H1 (cell line): ENCODE measurements at places on chromosomes 6 and 20. TPM values are rescaled to one million over a fixed set of nuclear protein-coding genes. Genes with fewer than 3 reads are reported as not detected.

The HEY2 gene
- total RNA-seq, result 16.2 and 17.7 TPM in 2 replicates

The PSORS1C1 gene
- total RNA-seq, result 0.36 and 0.52 TPM in 2 replicates

The BPIFB1 gene
- not detected in 2 replicates for total RNA-seq

The SPTLC3 gene
- total RNA-seq, result 0.42 and 0.82 TPM in 2 replicates

The SLC22A2 gene
- total RNA-seq, result 1.2 and 1.4 TPM in 2 replicates

The PAX1 gene
- not detected in 2 replicates for total RNA-seq

The PDYN gene
- 0.54 and 0.63 TPM in 2 replicates for total RNA-seq

The PHACTR1 gene
- total RNA-seq, result 17.1 and 17.3 TPM in 2 replicates

The NSFL1C gene
- 87.4 and 98.0 TPM in 2 replicates for total RNA-seq

The POPDC3 gene
- 2.4 and 3.7 TPM in 2 replicates for total RNA-seq

The C4B gene
- total RNA-seq, result 1.5 and 3.5 TPM in 2 replicates

DNA sequence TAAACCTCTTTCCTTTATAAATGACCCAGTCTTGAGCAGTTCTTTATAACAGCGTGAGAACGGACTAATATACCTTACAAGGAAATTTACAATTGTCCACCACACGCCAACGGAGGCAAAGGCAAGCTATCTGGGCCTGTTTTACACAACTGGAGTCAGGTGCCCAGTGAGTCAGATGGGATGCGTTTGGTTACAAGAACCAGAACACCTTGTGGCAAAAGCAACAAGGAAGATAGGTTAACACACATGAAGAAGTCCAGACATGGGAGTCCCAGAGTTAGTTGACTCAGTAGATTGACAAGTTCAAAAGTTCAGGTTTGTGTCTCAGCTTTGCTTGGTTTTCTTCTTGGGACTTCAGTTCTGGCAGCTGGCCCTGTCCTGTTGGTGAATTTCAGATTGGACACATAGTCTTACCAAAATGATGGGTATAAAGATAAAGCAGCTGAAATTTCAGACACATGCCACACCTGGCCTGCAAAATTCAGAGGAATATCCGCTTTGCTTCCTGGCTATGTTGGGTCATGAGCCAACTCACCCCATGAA, 97.9 kb downstream of the PXDC1 start:
- DNase-seq, result no peak

DNA sequence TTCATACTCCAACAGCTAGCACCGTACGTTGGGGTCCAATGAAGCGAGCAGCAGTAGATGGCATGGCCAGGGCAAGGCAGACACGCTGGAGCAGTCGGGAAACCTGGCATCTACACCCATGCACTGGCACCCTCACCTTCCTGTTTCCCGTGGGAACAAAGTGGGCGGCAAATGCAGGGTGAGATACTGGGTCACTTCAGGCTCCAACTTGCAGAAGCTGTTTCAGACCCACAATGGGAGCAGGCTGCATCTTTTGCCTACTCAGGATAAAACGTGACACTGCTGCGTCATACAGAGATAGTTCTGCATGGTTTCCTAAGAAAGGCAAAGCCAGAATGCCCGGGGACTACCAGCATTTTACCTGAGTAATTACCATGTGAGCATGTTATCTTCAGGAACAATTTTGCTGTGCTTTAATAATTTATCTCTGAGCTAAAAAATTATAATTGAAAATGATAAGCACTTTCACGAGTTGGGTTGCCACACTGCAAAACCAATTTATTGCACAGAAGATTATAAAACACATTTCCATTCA, 10.9 kb upstream of the CD93 start:
- DNase-seq, result no peak

DNA sequence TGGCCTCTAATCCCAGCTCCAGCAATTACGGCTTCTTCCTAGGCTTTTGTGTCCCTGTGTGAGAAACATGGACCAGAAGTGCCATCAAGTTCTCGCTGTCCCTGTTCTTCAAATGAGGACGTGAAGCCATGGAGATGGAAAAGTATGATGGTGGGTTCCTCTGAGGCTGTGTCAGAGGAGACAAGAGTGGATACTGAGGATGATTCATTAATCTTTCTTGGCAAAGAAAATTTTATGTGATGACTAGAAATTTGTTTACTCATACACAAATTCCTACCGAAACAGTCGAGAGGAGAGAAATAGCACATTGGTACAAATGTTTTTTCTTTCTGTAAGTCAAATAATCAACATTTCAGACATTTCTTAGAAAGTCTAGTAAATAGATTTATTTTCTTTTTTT, 35.0 kb upstream of the PNRC1 start:
- DNase-seq, result no peak

DNA sequence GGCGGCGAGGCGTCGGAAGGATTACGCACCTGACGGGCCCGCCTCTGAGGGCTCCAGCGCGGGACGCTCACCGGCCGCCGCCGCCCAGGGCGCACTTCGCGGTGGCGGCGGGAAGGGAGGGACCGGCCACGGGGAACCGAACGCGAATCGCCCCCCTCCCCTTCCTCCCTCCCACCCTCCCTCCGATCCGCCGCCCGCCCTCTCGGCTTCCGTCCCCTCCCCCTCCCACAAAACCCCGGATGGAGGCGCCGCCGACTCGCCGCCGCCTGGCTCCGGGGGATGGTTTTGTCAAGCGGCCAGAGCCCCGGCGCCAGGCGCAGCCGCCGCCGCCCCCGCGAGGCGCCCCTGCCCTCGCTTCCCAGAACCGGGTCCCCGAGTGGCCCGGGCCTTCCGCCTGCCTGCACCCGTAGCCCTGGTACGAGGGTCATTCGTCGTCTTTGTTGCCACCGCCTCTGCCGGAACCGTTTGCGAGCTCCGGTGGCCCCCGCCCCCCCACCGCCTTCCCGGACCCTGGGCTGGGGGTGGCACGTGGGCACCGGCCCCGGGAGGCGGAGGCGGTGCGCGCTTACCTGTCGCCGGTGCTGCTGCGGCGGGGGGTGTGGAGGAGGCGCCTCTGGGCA, 398 bp downstream of the ZBTB2 start:
- peak; percentile 81 for DNase-seq

- DNase-seq, result no peak
These were observed 735.7 kb upstream of the HS3ST5 start for GRCh38 chr6:115078555-115078954.

DNA sequence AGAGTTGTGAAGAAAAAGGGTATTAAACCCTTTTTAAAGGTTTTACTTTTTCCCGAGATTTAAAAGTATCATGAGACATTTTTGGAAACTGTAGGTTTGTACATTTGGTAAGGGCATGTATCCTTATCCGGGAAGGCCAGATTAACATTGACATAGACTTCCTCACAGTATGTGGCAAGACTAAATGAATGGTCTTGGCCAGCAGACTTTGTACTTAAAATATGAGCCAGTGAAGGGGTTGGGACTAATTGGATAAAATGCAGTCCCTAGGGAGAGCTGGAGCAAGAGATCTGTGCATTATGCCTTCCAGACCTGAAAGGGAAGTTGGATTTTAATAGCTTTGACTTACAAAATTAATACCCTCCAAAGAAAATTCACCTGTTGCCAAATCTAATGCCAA, 60.4 kb upstream of the CCN2 start:
- no peak for DNase-seq

GRCh38 chr6:53834132-53834531, 39.3 kb downstream of the LRRC1 start:
- DNase-seq, result no peak

GRCh38 chr6:33412140-33413009, 1.6 kb downstream of the PHF1 start:
- no peak for DNase-seq

DNA sequence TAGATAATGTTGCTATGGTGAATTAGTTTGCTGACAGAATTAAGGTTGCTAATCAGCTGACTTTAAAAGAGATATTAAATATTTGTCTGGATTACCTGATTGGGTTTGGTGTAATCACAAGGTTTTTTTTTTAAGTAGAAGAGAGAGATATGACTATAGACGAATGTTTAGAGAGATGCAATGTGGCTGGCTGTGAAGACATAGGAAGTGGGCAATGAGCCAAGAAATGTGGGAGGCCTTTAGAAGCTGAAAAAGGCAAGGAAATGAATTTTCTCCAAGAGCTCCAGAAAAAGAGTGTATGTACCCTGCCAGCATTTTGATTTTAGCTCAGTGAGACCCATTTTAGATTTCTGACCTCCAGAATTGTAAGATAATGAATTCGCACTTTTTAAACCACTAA, 598.3 kb downstream of the PKHD1 start:
- no peak for DNase-seq

DNA sequence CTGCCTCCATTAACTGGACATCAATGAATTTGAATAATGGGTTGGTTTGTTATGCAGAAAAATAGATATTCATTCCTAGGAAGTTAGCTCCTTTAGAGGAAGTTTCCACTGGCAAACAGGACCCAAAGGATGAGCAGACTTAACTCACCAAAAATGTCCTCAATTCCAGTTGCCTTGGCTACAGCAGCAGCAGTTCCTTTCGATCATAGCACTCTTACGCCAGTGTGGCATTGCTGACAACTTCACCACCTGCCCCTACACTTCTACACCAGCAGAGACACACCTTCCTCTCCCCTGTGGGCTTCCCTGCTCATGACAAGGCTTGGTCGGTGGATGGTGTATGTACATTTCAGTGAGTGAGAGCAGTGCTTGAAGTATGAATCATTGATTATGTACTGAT, 532.8 kb downstream of the QKI start:
- DNase-seq, result no peak

DNA sequence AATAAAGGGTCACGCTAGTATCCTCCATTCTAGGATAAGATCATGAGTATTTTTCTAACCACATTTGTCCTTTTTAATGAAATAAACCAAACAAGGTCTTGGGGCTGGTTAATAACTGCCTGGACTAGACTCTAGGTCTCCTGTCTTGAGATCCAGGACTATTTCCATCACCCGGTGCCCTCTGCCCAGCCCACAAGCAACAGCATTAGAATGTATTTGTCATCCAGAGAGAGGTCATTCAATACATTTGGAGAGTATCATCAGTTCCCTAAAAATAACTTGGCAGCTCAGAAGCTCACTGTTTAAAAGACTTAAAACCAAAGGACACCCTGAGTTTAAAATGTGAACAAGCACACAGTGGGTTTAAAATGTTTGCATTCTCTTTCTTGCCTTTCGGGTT, 4.4 kb upstream of the RBM24 start:
- no peak for DNase-seq

DNA sequence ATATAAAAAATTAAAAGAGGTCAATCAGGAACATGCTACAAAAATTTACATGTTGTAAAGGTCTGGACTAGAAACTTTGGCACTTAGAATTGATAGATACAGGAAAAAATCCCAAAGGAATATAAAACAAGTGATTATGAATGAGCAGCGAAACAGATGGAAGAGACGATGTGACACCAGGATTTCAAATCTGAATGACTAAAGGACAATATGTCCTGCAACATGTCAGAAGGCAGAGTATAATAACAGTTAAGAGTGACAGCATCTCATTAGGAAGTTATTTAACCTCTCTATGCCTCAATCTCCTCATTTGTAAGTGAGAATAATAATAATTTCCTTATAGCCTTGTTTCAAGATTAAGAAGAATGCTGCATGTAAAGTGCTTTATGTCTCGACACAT, 50.3 kb downstream of the FRK start:
- DNase-seq, result no peak

DNA sequence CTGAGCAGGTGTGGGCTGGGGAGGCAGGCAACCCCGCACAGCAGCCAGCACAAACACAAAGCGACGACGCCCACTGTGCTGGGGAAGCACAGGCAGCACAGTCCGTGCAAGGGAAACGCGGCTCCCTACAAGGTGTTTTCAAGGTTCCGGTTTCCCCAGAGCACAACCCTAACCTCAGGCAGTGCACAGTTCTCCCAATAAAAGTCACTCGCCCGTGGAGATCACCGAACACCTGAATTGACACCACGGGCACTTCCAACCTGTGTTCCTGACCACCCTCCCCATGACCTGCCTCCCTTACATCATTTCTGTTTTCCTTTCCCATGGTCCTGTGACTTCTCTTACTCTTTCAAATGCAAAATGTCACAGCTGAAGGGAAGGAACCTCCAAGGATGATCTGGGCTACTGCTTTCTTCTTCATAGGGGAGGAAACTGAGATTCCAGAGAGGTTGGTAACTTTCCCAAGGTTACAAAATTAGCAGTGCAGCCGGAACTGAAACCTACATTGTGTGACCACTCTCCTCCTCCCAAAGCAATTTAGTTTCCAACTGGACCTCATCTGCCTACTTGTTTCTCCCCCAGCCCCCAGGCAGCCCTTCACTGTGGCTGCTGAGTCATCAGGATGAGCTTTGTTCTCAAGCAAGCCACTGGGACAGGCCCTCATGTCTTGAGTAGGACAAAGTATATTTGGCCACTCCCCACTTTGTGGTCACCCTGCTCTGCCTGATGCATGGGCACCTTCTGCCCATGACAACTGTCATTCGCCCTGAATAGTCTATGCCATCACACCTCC, 125.3 kb downstream of the ATXN1 start:
- DNase-seq, result no peak

GRCh38 chr6:27558028-27558724, 85.3 kb upstream of the ZNF184 start:
- no peak for DNase-seq

- no peak for DNase-seq
These were observed 137.8 kb downstream of the BTBD9 start for GRCh38 chr6:38501931-38502330.

- no peak for DNase-seq
These were observed 412.6 kb upstream of the PLCB4 start for GRCh38 chr20:8656335-8656734.

GRCh38 chr20:62641321-62642050, 817 bp upstream of the SLCO4A1 start:
- no peak for DNase-seq
